Activated B cell treated with CpG ODN at 0.5 μM for 24 hours (primary cell): ENCODE measurements at places on chromosomes 2 and 18.

GRCh38 chr18:43916984-43917383 is 639.7 kb upstream of the SYT4 start:
- no peak for DNase-seq

- DNase-seq = no peak
Measured at GRCh38 chr2:171703574-171704347, 16.5 kb downstream of the DYNC1I2 start.

DNA sequence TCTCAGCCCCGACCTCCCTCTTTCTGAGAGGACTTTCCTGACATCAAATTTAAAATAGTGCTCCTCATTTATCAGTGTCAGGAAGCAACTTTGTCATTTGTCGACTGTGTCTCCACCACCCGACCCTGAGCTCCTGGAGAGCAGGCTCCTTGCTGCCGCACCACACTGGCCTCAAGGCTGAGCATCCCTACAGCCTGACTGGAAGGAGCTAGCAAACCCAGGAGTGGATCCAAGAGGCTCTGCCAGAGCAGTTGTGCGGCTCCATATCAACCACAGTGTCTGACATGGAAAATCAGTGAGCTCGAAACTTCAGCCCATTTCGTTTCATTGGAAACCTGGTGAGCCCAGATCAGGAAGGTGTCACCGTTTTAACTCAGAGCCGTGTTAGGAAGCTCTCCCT is 125.2 kb downstream of the PTGR3 start:
- no peak for DNase-seq

DNA sequence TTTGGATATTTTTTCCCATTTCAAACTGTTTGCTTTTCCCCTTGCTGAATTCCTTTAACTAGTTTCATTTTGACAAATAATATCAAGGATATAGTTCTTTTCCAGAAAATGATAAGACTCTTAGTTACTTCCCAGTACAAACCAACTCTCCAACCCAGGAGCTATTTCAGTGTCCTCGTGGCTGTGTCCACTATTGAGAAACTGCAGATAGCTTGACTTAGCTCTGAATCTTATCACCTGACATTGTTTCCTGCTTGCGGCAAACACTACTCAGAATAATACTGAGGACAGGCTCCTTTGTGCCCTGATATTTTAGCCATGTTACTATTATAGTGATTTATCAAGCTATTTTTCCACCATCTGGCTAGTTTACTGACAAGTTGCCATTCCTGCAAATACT is 74.6 kb downstream of the KLF7 start:
- DNase-seq = no peak

GRCh38 chr2:96899413-96899741 is 29.5 kb upstream of the SEMA4C start:
- no peak for DNase-seq

GRCh38 chr2:98757904-98758421 is 27.0 kb upstream of the MGAT4A start:
- no peak for DNase-seq
